Stimulated activated CD8-positive, alpha-beta memory T cell treated with anti-CD3 and anti-CD28 coated beads, Interleukin-15, amount 100 ng/mL, for 24 hours (primary cell): ENCODE measurements at places on chromosomes 5 and 9.

- no peak for DNase-seq
Observed at GRCh38 chr5:160382346-160382745, 11.9 kb upstream of the C1QTNF2 start.

GRCh38 chr5:180807046-180807445 lies 4.4 kb upstream of the MGAT1 start:
- DNase-seq: no peak

DNA sequence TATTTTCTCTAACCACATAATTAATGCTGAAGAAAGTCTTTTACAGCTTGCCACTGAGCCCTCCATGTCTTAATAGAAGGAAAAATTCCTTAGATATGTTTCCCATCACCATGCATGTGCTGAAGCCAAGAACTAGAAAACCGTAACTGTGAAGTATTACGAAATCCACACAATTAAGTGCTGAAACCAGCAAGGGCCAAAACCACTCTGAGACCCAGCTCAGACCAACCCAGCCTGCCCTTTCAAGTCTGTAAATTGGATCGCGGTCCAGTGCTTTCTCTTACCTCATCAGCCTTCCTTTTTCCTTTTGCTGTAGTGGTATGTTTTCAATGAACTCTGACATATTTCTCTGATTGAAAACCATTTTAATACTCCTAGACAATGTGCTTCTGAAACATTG lies 26.3 kb downstream of the SEMA5A start:
- DNase-seq: no peak

- no peak for DNase-seq
Observed at GRCh38 chr9:84442712-84443111, 102.2 kb upstream of the SLC28A3 start.

DNA sequence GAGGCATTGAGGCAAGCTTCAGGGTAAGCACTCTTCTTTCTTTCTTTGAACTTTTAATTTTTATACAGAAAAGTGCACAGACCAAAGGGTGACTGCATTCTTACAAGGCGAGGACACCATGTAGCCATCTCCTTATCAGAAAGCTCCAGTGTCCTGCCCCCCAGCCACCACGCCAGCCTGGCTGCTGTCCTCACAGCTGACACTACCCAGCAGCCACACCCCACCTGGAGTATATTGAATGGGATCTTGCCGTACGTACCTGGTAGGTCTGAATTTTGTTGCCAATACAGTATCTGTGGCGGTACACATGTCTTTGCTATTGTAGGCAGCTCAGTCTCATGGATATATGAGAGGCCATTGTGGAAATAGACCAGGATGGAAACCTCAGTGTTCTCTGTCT lies 284.0 kb upstream of the IRX2 start:
- no peak for DNase-seq

- DNase-seq: no peak
Observed at GRCh38 chr5:125554355-125554754, 807.9 kb upstream of the ZNF608 start.

- DNase-seq: no peak
Observed at GRCh38 chr5:84783003-84783402, 398.3 kb upstream of the EDIL3 start.

- DNase-seq: no peak
Observed at GRCh38 chr5:157745041-157745456, 1.5 kb downstream of the LSM11 start.

DNA sequence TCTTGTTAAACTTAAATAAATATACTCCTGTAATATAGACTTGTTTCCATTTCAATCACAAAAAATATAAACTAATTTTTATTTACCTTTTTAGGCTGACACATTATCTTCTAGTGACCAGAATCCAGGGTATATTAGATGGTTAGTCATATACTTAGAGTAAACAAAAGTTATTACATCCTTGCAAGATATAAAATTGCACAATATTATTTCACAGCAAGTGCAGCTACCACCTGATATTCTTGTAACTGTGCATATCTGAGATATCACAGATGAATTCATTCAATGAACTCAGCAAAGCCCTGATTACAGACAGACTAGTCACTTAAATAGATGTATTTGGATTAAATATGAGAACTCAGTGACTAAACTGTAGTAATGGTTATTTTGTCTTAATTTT lies 25.6 kb upstream of the ARRDC3 start:
- no peak for DNase-seq

DNA sequence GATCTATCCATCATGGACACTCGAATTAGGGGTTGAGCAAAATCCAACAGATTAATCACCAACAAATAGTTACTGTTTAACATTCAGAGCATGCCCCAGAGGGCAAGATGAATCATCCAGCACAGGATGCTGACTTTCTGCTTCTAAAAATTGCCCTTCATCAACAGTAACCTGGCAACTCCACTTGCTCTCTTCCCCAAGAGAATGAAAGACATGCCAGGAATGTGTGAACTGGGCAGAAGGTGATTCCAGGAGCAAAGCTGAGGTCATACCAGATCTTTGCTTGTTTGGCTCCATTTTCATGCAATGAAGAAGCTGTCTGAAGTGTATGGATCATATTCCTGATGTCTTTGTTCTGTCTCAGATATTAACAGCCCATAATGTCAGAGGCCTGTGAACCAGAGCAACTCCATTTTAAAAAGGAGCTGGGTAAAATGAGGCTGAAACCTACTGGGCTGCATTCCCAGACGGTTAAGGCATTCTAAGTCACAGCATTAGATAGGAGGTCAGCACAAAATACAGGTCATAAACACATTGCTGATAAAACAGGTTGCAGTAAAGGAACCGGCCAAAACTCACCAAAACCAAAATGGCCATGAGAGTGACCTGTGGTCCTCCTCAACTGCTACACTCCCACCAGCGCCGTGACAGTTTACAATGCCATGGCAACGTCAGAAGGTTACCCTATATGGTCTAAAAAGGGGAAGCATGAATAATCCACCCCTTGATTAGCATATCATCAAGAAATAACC lies 2.5 kb upstream of the ZNF367 start:
- DNase-seq: no peak

- DNase-seq: no peak
Observed at GRCh38 chr5:150026682-150027172, 26.2 kb downstream of the HMGXB3 start.

DNA sequence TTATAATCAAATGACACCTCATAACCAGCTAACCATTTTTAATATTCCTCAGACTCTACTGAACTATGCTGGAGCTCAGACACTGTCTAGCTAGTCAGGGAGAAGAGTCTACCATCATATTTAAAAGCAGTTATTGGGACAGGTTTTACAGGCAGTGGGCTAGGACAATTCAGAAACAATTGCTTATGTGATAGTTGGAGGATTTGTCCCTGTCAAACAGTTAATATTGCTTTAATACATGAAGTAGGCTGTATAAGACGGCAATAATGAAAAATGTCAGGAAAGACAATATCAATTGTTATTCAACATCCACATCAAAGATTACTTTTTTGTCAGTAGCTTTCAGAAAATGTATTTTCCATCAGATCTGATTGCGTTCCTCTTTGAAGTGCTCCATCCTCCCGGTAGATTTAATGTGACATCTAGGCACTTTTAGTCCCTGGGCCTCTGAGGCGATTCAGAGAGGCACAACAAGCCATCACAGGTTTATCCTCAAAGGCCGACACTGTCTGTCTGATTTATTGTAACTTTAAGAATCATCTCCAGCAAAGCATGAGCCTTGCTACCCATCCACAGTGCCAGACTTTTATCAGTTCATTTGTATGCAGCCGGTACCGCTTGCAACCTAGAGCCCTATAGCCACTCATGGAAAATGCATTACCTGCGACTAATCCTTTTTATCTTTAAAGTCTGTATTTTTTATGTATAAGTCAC lies 152.2 kb downstream of the PSAT1 start:
- DNase-seq: no peak

DNA sequence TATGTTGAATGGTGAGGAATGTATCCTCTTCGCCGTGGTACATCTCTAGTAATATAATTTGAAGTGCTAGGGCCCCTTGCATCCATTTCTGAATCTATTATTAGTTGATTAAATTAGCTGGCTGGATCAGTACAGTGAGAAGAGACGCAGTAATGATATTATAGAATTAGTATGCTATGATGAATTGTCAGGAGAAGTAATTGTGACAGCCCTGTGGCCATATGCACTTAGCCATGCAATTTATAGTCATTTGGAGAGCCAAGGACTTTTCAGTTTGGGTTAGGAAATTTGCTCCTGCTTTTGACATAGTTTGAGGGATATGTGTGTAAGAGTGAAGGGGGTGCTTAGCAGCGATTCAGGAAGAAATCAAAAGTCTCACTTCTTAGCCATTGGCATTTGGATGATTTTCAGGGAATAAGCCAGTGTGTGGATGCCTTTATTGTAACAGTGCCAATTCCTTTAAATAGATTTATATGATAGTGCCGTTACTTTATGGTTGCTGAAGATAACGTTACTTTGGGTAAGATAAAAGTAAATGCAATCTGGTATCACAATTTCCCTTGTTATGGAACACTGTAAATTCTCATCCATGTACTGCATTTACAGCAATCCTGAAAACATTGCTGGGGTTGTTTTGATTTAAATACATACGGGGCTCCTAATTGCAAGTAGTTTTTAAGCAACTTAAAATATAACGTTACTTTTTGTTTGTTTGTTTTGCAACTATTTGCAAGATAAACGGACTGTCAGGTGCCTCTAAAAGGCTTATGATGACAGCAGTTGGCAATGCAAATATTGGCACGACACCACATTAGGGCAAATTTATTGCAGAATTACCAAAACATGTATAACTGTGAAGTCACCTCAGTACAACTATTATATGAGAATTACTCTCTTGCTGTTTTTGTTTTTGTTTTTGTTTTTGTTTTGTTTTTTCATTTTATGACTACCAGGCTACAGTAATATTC lies 875.4 kb upstream of the WWC1 start:
- DNase-seq: no peak

DNA sequence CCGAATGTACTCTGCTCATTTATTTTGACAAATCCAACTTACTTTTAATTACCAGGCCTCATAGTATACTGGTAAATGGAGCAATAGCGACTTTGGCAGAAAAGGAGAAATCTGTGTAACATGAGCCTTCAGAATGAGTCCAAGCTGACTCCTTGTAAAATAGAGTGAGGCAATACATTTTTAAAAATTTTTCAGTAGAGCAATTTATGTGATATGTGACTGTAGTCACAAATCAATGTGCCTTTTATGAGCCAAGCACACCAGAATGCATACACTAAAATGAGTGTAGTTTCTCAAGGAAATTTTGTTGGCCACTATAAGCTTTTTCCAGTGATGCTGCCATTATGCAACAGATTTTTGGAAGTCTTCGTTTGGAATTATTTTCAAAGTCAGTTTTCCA lies 73.8 kb downstream of the SNCAIP start:
- no peak for DNase-seq

GRCh38 chr9:70012569-70012968 lies 31.1 kb upstream of the MAMDC2 start:
- no peak for DNase-seq

DNA sequence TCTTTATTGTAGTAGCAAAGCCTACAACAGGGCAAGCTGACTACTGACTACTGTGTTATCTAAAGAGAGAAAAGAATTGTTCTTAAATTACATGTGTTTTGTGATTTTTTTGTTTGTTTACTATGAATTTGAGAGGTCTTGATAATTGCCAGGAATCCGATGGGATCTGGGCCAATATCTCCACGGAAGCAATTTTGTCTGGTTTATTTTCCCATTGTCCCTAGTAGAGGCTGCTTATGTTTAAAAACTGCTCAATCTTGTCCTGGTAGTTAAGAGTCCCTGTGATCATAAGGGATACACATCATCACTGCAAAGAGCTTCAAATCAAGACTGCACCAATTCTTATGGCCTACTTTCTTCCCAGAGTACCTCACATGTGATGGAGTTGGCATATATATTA lies 94.4 kb downstream of the GLDC start:
- no peak for DNase-seq

DNA sequence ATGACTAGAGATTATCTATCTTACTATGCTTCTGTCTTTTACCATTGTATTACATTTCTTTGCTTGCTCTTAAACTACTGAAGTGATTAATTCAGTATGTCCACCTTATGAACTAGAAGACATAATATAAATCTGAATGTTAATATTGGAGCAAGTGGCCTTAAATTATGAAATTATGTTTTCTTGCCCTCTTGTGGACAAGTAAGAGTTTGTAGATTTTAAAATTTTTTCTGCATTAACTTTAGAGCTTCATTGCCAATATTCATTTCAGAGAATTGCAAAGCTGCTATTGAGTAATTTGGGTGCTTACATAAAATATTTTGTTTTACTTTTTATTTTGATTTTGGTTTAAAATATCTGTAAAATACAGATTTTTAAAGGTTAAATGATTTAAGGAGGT lies 55.3 kb downstream of the RANBP17 start:
- DNase-seq: no peak

- DNase-seq: no peak
Observed at GRCh38 chr5:170655476-170655875, 128.0 kb upstream of the GABRP start.

DNA sequence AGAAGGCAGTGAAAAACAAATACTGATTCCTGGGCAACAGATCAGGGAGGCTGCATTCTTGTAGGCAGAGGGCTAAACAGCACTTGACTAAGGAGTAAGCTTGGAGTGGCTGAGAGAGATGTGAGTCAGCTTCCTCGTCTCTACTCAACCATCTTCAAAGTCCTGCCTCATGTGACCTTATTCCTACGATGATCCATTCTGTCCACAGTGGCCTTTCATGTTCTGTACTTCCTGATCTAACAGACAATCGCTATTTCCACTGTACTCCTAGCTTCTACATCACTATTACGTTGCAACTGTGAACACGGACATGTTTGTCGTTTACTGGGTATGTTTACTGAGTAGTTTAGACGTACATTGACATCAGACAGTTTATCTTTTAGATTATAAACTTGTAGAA lies 365.4 kb downstream of the ARL15 start:
- DNase-seq: no peak

- DNase-seq: no peak
Observed at GRCh38 chr5:67672636-67673035, 476.0 kb upstream of the CD180 start.

DNA sequence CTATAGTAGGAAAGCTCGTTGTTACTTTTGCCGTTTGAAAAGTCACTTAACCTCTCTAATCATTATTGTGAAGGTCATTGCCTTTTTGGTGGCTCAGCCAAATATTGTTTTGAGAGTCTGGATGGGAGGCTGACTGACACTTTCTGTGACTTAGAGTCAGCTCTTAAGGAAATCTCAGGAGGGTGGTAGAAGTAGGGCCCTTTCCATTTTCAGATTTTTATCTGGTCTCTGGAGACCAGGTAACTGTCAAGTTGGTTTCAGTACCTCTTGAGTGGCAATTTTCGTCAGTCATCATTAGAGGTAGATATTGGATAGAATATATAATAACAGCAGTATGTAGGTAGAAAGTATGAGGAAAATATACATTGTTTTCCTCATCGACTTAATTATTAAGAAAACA lies 23.3 kb downstream of the UGCG start:
- no peak for DNase-seq

DNA sequence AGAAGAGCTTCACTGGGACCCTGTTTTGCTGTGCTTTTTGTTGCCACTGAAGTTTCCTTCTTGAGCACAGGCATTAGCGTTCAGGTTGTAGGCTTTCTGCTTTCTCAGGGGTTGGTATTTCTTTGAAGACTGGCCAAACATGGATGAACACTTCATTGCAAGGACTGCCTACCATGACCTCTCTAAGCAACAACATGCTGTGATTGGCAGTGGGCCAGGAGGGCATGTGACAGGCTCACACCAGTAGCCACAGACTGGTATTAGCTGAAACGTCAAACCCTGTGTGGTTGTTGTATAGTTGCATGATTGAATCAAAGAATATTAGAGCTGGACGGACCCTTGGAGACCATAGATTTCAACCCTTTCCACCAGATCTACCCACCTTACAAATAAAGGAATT lies 20.0 kb upstream of the MLANA start:
- DNase-seq: no peak

- DNase-seq: no peak
Observed at GRCh38 chr9:80701061-80701460, 988.3 kb downstream of the TLE1 start.
